Psoas muscle (tissue), 8 donors: ENCODE measurements at places on chromosomes 6 and 20. TPM values are rescaled to one million over a fixed set of nuclear protein-coding genes. Genes with fewer than 3 reads are reported as not detected.

DNA sequence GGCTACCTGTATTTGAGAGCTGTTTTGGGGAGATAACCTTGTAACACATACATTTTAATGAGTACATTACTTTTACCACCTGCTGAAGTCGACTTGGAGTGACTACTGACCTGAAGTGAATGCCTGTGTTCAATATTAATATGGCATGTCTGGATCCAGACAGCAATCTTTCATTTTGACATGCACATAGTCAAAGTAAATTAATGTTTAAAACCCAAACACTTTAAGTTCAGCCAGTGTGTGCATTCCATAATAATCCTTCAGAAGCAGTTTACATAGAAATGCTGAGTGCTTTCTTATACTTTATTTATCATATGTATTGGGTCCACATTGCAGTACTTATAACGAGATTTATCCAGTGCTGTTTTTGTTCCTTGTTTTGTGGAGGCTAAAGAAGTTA lies 38.0 kb downstream of the CDKAL1 start:
- no peak for DNase-seq

DNA sequence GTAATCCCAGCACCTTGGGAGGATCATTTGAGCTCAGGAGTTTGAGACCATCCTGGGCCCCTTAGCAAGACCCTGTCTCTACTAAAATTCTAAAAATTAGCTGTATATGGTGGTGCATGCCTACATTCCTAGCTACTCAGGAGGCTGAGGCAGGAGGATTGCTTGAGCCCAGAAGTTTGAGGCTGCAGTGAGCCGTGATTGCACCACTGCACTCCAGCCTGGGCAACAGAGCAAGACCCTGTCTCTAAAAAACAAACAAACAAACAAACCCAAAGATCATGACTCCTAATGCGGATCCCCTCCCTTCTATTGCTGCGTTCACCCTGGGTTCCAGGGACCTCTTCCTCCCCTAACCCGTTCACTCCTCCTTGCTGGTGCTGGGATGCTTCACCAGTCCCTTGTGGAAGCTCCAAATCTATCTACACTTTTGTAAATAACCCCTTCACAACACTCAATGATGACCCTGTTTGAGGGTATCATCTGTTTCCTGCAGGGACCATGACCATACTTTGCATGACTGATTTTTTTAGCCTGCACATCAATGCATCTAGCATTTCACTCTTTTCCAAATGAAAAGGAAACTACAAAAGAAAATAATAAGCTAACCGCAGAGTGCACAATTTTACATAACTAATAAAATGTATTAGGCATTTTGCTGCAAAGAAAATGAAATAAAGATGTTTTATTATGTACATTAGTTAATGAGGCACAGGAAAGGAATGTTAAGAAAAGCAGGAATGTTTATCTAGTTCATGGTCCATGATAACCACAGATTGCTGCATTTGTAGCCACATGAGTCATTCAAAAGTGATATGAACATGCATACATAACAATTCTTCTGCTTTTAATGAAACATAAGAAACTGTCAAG lies 30.5 kb upstream of the IPCEF1 start:
- DNase-seq, result no peak

DNA sequence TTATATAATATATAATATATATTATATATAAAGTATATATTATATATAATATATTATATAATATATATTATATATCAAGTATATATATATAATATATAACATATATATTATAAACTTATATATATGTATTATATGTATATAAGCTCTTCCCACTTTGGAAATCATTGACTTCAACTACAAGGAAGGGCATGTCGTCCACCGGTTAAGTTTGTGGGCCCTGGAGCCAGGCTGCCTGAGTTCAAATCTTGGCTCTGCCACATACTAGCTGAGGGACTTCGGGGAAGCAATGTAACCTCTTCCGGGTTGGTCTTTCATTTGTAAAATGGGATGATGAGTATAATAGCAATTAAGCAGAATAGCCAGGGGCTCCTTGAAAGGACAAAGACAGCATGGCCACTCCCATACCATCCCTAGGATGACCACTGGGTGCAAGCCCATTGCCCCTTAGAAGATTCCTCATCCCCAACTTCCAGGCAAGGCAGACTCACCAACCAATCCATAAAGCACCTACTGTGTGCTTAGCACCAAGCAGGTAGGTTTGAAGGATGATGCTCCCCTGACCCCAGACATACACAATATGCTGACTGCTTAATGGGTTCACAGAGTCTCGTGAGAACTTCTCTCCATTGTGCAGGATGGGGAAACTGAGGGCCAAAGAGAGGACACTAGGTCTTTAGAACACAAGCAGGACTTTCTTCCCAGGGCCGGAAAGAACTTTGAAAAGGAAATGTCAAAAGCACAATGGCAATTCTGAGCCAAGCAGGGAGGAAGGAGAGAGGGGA lies 163.2 kb downstream of the MRPL14 start:
- DNase-seq, result no peak

- DNase-seq, result no peak
Observed at GRCh38 chr6:137543114-137543513, 48.9 kb upstream of the OLIG3 start.

- no peak for DNase-seq
Observed at GRCh38 chr6:110315869-110316398, 42.2 kb downstream of the METTL24 start.

Gene C6orf58
- not detected for polyA plus RNA-seq
